ENCODE measurements at places on chromosomes 3 and 15.

- no peak for DNase-seq
Observed at GRCh38 chr3:62144482-62144881, 228.9 kb downstream of the FEZF2 start.

DNA sequence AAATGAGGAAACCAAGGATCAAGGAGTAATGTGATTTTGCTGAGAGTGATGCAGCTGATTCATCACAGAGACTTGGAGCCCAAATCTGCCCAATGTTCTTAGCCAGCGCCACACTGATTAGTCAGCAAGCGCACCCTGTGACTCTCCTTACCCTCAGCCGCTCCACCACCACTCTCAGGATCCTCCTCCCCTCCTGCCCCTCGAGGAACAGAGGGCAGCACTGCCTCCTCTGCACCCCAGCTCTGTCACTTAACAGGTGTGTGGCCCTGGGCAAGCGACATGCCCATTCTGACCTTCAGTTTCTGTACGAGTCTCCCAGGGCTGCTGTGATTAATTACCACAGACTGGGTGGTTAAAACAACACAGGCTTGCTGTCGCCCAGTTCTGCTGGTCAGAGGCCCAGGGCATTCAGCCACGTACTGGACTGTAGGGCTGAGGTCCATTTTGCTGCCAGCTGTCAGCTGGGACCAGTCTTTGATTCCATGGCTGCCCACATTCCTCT lies 36.1 kb upstream of the HRH1 start:
- no peak for DNase-seq

GRCh38 chr3:112931736-112932521 lies 43.0 kb downstream of the CD200R1 start:
- no peak for DNase-seq

- DNase-seq: peak; percentile 8
Observed at GRCh38 chr15:92393071-92393979, at the start of gene ST8SIA2. Gene ST8SIA2 (plus strand): TSS chr15:92393881. CDS start chr15:92394065, 184 bp downstream.

GRCh38 chr3:115576325-115576875 lies 46.9 kb upstream of the GAP43 start:
- DNase-seq: no peak

DNA sequence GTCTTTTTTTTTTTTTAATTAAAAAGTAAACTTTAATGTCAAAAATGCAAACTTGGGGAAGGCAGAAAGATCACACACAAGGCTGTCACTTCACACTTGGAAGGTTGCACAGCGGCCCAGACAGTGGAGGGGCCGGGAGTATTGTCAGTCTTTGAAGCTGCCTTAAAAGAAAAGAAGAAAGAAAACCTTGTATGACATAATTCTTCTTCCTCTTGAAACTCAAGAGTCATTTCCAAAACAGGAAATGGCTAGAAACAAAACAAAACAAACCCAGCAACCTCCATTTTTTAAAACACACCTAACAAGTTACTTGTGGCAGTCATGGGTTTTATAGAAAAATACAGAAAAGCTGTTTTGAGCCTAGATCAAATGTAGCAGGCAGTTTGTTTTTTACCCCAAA lies 68.1 kb upstream of the MAGI1 start:
- no peak for DNase-seq

- no peak for DNase-seq
Observed at GRCh38 chr15:40337597-40337996, 3.1 kb downstream of the CCDC9B start.

Measured in amygdala (tissue), 56 donors.